AG20443 (cell line): ENCODE measurements at places on chromosomes 7 and 10.

- peak; percentile 81 for DNase-seq
Observed at GRCh38 chr10:88553116-88553752, 29.9 kb downstream of the RNLS start.

GRCh38 chr10:121426307-121426706 lies 171.9 kb downstream of the FGFR2 start:
- no peak for DNase-seq

DNA sequence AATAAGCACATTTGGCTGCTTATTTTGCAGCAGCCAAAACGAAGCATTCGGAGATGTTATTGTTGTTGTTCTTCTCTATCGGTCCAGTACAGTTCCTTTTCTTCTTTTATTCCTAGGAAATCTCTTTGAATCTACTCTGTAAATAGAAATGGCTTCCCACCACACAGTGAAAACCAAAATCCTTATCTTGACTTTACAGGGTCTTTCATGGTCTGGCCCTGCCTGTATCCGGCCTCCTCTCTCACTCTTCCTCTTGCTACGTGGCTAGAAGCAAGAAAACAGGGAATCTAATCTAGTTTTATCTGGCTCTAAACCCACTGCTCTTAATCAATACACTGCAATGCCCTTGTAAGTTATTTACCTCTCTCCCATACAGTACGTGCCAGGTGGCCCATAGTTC lies 926.0 kb upstream of the C7orf33 start:
- DNase-seq: no peak

DNA sequence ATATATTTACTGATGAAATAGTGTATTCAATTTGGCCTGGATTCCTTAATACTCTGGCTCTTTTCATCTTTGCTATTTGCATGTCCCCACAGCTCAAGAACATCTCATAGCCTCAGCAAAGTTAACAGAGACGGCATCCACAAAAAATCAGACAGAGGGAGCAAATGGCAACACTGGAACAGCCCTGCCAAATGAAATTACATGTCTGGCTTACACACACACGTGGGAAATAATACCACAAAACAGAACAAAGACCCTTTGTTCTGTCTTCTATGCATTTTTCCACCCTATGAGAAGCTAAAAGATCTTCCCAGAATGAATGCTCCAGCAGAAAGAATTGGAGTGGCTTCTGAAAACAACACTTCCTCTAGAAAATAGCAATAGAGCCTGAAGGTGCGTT lies 139.5 kb downstream of the ALOX5 start:
- DNase-seq: no peak

DNA sequence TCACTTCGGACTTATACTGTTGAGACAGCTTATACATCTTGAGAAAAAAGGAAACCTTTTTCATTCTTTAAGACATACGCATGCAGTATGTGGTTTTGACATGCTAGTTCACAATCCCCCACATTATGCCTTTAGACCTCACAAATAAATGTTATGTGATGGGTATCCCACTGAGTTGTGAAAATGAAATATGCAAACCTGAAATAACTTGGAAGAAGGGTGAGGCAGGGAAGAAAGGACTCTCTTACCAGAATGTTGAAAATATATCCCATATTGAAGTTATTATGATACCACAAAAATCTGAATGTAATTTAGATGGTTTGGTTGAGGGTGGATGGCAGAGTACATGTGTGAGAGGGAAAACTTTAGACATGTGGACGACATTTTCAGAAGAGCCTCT lies 379.8 kb downstream of the BBS9 start:
- no peak for DNase-seq

DNA sequence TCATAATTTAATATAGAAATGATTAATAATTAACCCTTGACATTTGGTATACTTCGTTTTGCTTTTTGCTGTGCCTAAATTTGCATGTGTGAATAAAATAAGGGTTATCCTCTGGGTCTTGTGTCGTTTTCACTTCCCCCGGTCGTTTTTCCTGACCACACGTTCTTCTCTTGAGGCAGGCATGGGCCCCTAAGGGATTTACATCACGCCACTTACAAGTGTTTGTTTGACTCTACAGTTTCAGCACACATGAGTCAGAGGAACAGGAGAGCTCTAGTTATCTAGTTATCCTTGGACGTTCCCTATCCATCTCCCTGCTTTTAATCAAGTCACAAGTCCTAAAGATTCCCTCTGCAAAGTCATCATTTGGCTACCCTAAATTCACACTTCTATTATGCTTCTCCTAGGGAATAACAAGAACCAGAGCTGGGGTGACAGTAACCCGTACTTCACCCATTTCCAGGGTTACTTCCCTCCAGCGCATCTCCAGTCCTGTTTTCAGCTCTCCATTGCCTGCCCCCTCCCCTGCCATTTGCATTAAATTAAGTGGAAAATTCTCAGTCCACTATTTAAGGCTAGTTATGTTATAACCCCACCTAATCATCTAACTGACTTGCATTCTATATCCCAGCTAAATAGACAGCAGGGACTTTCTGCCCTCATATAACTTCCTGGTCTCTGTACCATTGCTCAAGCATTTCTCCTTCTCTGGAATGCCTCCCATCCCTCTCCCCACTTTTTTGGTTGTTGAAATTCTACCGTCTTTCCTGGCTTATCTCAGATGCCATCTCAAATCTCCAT lies 206.9 kb downstream of the PTEN start:
- DNase-seq: no peak

GRCh38 chr10:102837230-102837721 lies at the start of gene CYP17A1:
Gene CYP17A1 (minus strand): TSS chr10:102837413. CDS start chr10:102837361, 52 bp downstream.
- no peak for DNase-seq
